ENCODE measurements at places on chromosomes 7 and 10. TPM values are rescaled to one million over a fixed set of nuclear protein-coding genes. Genes with fewer than 3 reads are reported as not detected.

DNA sequence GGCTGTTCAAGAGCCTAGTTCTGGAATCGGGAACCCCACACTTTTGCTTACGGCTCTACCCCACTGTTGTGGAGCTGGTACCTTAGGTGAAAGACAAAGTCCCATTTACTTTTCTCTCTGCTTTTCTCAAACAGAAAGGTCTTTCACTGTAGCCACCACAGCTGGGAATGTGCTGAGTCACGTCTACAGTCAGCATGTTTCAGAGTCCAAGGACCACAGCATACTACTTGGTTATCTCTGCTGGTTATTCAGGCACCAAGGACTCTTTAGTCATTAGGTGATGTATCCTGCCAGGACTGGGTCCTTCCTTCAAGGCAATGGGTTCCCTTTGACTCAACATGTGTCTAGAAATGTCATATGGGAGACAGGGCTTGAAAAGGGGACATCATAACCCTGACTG is 266.8 kb upstream of the STEAP1 start:
- no peak for DNase-seq

- no peak for DNase-seq
Observed at GRCh38 chr7:820341-820740, 11.9 kb upstream of the SUN1 start.

MPP7 gene
- total RNA-seq: 2.9 TPM

DNA sequence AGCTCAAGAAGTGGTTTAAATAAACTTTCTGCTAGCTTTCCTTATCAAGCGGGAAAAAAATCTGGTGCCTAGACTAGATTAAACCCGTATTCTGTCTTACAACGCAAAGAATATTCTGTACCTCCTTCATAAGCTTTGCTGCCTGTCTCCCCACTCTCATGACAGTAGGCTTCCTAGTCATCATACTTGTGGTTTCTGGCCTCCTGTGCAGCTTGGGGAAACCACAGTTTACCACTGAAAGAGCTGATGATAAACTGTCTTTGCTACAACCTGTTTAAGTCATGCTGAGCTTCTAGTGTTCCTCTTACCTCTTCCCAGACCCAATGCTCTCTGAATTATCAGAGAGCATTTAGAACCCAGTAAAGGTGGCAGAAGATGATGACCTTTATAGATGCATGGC is 55.0 kb downstream of the PODXL start:
- DNase-seq: peak; percentile 33

NPTX2 gene
- 0.29 TPM for total RNA-seq

GRCh38 chr10:13717936-13718772 is 131.4 kb downstream of the PRPF18 start:
- DNase-seq: peak; percentile 14

ARHGEF5 gene
- 4.8 TPM for total RNA-seq

DNA sequence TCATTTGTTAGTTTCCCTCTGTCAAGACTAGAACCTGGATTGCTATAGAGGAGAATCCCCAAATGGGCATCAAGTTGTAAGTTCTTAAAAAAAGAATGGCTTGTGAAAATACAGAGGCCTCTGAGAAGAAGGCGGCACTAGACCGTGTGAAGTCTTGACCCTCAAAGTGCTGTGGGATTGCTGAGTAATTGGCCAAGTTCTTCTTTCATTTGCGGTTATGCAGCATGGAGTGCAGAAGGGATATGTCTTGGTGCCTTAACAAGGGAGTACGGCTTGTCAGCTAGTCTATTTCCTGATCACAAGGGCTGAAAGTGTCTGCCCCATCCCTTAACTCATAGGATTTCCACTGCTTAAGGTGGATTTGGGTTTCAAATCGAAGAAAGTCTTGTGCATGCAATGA is 81.2 kb downstream of the MKX start:
- no peak for DNase-seq

- no peak for DNase-seq
Observed at GRCh38 chr7:2081526-2082135, 151.1 kb downstream of the MAD1L1 start.

- DNase-seq: no peak
Observed at GRCh38 chr7:158067219-158067930, 520.2 kb downstream of the PTPRN2 start.

DNA sequence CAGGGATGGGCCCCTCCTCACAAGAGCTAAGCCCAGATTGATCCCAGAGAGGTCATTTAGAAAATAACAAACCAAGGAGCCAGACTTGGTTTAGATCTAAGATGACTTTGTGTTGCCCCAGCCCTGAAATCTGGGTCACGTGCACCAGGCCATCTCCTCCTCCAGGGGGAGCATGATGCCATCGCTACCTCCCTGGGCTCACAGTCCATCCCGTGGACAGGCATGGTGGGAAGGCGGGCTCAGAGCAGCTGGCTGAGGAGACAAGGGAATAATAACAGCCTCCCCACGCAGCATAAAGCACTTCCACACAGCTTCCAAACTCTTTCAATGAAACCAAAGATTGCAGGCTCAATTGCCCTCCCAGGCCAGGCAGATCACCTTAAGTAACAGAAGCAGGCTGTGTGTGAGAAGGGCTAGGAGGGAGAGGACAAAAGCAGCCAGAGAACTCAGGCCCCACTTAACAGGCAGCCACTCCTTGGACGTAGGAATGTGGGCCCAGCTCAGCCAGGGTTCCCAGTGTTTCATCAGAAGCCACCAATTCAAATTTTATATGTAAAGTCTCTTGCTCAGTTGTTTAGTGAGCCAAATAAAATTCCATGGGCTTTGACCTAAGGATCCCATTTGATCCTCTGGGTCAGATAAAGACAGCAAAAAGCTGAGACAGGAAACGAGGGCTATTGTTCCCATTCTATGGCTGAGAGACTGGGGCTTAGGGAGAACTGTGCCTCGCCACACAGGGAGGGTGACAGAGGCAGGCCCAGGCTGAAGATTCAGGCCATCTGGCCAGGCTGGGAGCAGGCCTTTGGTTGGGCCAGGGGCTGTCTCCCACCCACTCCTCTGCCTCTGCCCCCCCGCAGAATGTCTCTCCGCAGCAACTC is 100.2 kb downstream of the COL13A1 start:
- DNase-seq: no peak

TRIM50 gene
- total RNA-seq: not detected

TMEM178B gene
- total RNA-seq: 0.37 TPM

DNA sequence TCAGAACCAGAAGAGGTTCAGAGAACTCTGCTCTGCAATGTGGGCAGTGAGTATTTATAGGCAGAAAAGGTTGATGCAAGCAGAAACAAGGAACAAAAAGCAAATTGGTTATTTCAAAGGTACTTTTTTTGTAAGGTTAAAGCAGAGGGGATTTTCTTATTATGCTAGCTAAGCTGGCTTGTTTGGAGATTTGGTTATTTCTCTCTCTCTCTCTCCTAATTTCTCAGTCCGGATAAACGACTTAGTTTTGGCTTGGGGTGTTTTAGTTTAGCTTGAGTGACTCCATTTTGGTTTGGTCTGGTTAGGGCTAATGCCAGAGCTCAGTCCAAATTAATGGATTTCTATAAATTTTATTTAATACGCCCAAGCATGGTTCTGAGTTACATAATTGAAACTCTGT is 566.8 kb downstream of the SH2D4B start:
- DNase-seq: no peak

GRCh38 chr7:133645884-133646391 is 393.1 kb downstream of the EXOC4 start:
- DNase-seq: no peak

EIF5AL1 gene
- 0.46 TPM for total RNA-seq

All from activated T-cell treated with anti-CD3 and anti-CD28 coated beads, Interleukin-2, amount 50 U/mL, for 4 hours (primary cell).